ENCODE measurements at places on chromosomes 3 and 15. TPM values are rescaled to one million over a fixed set of nuclear protein-coding genes. Genes with fewer than 3 reads are reported as not detected.

DNA sequence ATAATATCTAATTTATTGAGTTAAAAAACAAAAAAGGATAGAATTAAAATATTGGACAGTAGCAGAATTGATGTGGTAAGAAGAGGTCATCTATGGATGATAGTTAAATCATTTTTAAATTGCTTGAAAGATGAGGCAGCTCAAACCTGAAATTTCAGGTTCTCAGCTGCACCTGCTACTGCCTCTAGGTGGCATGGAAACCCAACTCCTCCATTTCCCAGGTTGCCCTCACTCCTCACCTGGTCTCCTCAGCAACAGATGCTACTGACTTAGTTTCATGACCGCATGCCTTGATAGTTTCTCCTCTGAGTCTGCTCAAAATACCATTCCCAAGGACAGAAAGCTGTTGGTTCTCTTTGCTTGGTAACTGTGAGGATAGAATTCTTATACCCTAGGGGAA lies 148.1 kb downstream of the ABHD5 start:
- H3K36me3 ChIP-seq = no peaks in the 10 kb centered on the region
- no peak overlapping the region for H3K4me3 ChIP-seq
- H3K4me1 ChIP-seq = no peaks in the 10 kb centered on the region
- no peaks in the 10 kb centered on the region for H3K27me3 ChIP-seq

Gene EPB42
- not detected for total RNA-seq

DNA sequence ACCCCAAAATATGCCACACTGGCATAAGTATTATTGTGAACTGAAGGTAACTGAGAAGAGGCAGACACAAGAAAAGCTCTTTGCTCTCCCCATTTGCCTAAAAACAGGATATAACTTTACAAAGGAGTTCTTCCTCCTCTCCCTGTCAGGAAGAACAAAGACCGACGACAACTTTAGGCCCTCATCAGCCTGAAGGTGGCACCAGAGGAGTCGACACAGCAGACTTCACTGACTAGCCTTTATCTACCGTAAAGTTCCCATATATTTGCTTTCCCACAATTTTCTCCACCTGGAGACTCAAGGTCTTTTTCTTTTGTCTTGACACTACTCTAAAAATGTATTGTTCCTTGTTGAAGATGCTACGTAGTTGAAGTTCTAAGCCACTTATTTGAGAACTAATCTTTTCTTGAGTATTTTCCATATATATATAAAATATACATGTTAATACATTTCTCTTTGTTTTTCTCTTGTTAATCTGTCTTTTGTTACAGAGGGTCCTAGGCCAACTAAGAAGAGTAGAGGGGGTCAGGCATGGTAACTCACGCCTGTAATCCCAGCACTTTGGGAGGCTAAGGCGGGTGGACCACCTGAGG lies 16.2 kb upstream of the XIRP1 start:
- peak; percentile 66 for DNase-seq
- no peak overlapping the region for H3K4me3 ChIP-seq
- no peak overlapping the region for H3K27ac ChIP-seq
- H3K27me3 ChIP-seq = no peaks in the 10 kb centered on the region

GRCh38 chr3:135905058-135905724 lies 60.3 kb upstream of the PPP2R3A start:
- H3K36me3 ChIP-seq = no peaks in the 10 kb centered on the region
- no peak for DNase-seq
- no peak overlapping the region for H3K4me3 ChIP-seq
- no peaks in the 10 kb centered on the region for H3K27me3 ChIP-seq

Gene SUSD5
- total RNA-seq = 0.81 TPM

Gene ACKR2
- total RNA-seq = 1.6 TPM

Gene ZNF80
- not detected for total RNA-seq

Gene EDEM1
- 23.0 TPM for total RNA-seq

GRCh38 chr3:168040607-168041208 lies 55.0 kb downstream of the GOLIM4 start:
- H3K27ac ChIP-seq = no peak overlapping the region
- H3K27me3 ChIP-seq = no peaks in the 10 kb centered on the region
- no peak overlapping the region for H3K4me3 ChIP-seq
- no peaks in the 10 kb centered on the region for H3K36me3 ChIP-seq
- no peak for DNase-seq
- no peaks in the 10 kb centered on the region for H3K4me1 ChIP-seq

- no peaks in the 10 kb centered on the region for H3K36me3 ChIP-seq
- DNase-seq = no peak
- no peaks in the 10 kb centered on the region for H3K4me1 ChIP-seq
- H3K27me3 ChIP-seq = no peaks in the 10 kb centered on the region
- no peak overlapping the region for H3K27ac ChIP-seq
Measured at GRCh38 chr3:104779324-104779723, 587.4 kb upstream of the ALCAM start.

- DNase-seq = no peak
- no peaks in the 10 kb centered on the region for H3K27me3 ChIP-seq
- H3K27ac ChIP-seq = no peak overlapping the region
Measured at GRCh38 chr3:176767385-176767784, 429.9 kb downstream of the TBL1XR1 start.

Gene TMEM212
- total RNA-seq = 0.06 TPM

Gene THAP10
- 3.9 TPM for total RNA-seq

GRCh38 chr3:169062501-169062900 lies 601.0 kb downstream of the MECOM start:
- H3K4me3 ChIP-seq = no peak overlapping the region
- no peak overlapping the region for H3K27ac ChIP-seq
- DNase-seq = no peak
- H3K4me1 ChIP-seq = no peaks in the 10 kb centered on the region

DNA sequence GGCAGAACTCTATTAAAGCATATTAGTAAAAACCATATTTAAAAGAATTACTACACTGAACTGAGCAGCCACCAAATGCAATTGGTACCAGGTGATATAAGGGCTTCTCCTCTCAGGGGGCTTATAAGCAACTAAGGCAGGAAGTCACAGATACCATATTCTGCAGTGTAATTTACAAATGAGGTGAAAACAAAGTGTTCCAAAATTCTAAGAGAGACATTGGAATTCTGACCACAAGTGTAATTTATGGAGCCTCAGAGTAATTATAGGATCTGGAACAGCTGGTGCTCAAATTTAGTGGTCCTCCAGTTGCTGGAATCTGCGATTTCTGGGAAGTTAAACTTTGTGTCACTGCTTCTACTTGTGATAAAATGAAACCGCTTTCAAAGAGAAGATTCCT lies 3.1 kb upstream of the NR1I2 start:
- H3K4me1 ChIP-seq = peaks cover 6% of the 10 kb centered on the region
- no peak overlapping the region for H3K27ac ChIP-seq
- no peak overlapping the region for H3K4me3 ChIP-seq
- H3K27me3 ChIP-seq = no peaks in the 10 kb centered on the region
- DNase-seq = no peak

DNA sequence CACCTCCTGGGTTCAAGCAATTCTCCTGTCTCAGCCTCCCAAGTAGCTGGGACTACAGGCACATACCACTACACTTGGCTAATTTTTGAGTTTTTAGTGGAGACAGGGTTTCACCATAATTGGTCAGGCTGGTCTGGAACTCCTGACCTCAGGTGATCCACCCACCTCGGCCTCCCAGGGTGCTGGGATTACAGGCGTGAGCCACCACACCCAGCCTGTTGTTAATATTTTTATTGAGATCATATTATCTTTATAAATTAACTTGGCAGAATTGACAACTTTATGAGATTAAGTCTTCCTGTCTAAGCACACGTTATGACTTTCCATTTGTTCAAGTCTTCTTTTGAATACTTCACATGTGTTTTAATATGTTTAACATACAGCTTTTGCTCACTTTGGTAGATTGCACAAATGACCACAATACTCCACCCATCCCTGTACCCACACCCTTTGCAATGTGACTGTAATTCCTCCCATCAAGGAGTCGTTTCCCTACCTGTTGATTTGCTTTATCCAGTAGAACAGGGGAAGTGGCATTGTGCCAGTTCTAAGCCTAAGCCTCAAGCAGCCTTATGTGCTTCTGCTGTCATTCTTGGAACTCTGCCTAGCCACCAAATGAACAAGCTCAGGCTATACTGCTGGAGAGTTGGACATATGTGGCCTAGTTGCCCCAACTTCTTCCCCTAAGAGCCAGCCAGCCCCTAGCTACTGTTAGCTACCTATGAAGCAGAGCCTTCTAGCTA lies 8.2 kb downstream of the XYLB start:
- no peaks in the 10 kb centered on the region for H3K4me1 ChIP-seq
- H3K27ac ChIP-seq = no peak overlapping the region
- no peaks in the 10 kb centered on the region for H3K27me3 ChIP-seq
- H3K4me3 ChIP-seq = no peak overlapping the region

DNA sequence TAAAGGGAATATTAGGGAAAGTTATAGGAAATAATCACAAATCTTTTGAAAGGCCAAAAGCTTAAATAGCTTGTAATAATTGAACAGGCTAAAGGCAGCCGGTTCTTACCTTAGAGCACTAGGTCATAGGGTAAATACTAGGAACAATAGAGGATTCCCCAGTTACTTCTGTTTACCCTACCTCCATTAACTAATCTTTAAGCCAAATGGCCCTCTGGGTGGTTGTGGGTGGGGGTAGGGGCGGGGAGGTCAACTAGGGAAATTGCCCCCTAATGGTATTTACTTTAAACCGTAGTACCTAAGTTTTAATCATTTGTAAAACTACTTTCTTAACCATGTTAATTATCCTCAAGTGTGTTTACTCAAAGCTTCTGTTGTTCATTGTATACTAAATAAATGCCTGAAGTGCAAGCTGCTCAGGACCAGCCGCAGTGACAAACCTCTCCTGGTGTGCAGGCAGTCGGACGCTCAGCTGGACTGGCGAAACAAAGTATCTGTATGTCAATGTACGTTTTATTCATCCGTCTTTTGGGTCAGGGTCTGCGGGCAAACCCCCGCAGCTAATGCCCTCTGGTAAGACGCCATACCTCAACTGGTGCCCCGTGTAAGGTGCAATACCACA lies 18.9 kb downstream of the MAGEL2 start:
- peaks cover 4% of the 10 kb centered on the region for H3K27me3 ChIP-seq
- no peaks in the 10 kb centered on the region for H3K36me3 ChIP-seq
- H3K4me1 ChIP-seq = no peaks in the 10 kb centered on the region
- no peak overlapping the region for H3K4me3 ChIP-seq

DNA sequence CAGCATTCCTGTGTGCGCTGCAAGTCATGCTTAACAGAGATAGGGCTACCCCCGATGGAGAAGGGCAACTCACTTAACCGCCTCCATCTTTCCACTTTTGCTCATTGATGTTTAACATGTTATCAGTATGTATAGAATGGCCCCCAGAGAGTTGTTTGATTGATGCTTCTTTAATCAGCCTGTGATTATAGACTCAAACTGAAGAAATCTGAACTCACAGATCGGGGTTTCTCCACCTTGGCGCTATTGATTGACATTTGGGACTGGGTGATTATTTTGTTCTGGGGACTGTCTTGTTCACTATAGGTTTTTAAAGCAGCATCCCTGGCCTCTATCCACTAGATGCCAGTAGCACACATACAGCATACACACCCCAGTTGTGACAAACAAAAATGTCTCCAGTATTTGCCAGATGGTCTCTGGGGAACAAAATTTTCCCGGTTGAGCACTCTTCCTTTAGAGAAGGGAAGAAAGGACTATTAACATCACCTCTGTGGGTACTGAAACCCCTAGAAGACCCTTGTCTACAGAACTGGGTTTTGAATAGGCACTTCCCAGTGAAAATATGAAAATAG lies 54.4 kb downstream of the LARS2 start:
- no peak for DNase-seq
- no peaks in the 10 kb centered on the region for H3K4me1 ChIP-seq
- no peaks in the 10 kb centered on the region for H3K27me3 ChIP-seq
- H3K27ac ChIP-seq = no peak overlapping the region
- H3K36me3 ChIP-seq = no peaks in the 10 kb centered on the region

DNA sequence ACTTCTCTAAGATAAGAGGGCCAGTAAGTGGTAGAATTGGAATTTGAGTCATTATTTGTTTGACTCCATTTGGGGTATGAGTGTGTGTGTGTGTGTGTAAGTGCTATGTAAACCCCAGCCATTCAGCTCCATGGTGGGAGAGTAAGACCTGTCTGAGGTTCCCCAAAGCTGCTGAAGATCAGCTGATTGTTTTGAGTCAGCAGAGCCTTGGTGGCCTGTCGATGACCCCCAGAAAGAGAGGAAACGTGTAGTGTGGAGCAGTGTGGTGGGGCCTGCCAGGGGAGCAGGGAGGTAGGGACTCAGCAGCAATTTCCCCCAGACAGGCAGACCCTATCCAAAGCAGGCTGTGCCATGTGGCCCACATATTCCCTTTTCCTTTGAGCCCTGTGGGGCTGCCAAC lies 5.3 kb downstream of the DVL3 start:
- no peaks in the 10 kb centered on the region for H3K27me3 ChIP-seq
- H3K4me1 ChIP-seq = peaks cover 41% of the 10 kb centered on the region
- H3K36me3 ChIP-seq = no peaks in the 10 kb centered on the region
- no peak for DNase-seq
- no peak overlapping the region for H3K4me3 ChIP-seq

DNA sequence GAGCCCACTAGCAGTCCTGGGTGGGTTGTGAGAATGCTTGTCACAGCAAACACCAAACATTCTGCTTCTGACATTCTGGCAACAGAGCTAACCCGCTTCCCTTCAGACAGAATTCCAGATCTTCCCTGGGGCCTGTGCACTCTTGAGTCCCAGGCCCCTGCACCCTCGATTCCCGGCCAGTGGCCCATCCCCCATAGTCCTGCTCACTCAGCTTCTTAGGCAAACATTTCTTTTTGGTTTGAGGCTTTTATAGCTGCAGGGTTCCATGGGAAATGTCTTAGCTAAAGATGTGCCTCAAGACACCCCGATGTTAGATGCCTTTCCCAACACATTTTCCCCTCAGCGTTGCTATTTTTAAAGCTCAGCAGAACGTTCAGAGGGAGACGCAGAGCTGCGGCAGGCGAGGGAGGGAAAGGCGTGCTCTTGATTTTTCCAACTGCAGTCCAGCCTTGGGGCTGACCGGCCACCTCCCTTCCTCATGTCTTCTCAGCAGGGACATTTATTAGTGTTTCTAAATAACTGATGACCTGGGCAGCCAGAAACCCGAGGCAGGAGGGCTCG lies 35.2 kb downstream of the ABTB1 start:
- H3K27me3 ChIP-seq = no peaks in the 10 kb centered on the region
- H3K36me3 ChIP-seq = no peaks in the 10 kb centered on the region
- no peak overlapping the region for H3K27ac ChIP-seq
- H3K4me3 ChIP-seq = no peak overlapping the region

DNA sequence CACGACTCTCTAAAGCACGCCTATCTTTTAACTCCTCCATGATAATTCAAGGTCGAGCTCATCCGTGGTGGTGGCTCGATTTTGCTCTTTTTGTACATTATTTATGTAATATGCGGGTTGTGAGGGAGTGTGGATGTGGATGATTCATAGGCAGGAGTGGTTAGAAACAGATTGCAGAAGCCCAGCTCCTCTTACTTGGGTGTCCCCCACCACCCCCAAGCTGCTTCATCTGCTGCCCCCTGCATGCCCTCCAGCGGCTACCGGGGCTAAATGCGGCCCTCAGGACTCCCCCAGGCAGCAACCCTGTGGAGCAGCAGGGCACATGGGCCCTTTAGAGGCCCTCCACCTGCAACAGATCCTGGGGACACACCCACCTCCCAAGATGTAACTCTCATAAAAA lies 111.5 kb upstream of the SELENOK start:
- DNase-seq = no peak
- H3K4me1 ChIP-seq = no peaks in the 10 kb centered on the region
- no peaks in the 10 kb centered on the region for H3K27me3 ChIP-seq
